Mesothelial cell of epicardium (in vitro differentiated cells): ENCODE measurements at places on chromosomes 1 and 21. TPM values are rescaled to one million over a fixed set of nuclear protein-coding genes. Genes with fewer than 3 reads are reported as not detected.

SLC2A5 gene
- 0.07 to 0.13 TPM (median 0.11 TPM) in 3 replicates for total RNA-seq

B4GALT3 gene
- total RNA-seq = 38.0 to 43.0 TPM (median 40.5 TPM) in 3 replicates

NBPF6 gene
- total RNA-seq = not detected in 3 replicates

PLPPR4 gene
- 0.13 to 0.16 TPM (median 0.14 TPM) in 3 replicates for total RNA-seq

SOAT1 gene
- 25.6 to 28.8 TPM (median 27.8 TPM) in 3 replicates for total RNA-seq

ILF2 gene
- total RNA-seq = 204 to 212 TPM (median 207 TPM) in 3 replicates

PTPN22 gene
- total RNA-seq = 0.11 TPM in 1 of 3 replicates, not detected in the others

TFAP2E gene
- total RNA-seq = 2.0 to 2.9 TPM (median 2.4 TPM) in 3 replicates

RORC gene
- total RNA-seq = not detected in 3 replicates

SUCO gene
- total RNA-seq = 119 to 122 TPM (median 120 TPM) in 3 replicates

CZIB gene
- total RNA-seq = 52.6 to 61.0 TPM (median 55.2 TPM) in 3 replicates

CD2 gene
- not detected in 3 replicates for total RNA-seq

ABCA4 gene
- total RNA-seq = 12.7 to 14.5 TPM (median 14.4 TPM) in 3 replicates

NKAIN1 gene
- total RNA-seq = 9.4 to 10.2 TPM (median 9.4 TPM) in 3 replicates

LCE6A gene
- total RNA-seq = not detected in 3 replicates

S100A8 gene
- total RNA-seq = not detected in 3 replicates

ANKRD65 gene
- total RNA-seq = 10.9 to 12.3 TPM (median 11.3 TPM) in 3 replicates

CDC20 gene
- total RNA-seq = 32.0 to 33.4 TPM (median 32.4 TPM) in 3 replicates

BEST4 gene
- total RNA-seq = 1.4 to 1.7 TPM (median 1.4 TPM) in 3 replicates

GON4L gene
- 62.4 to 70.1 TPM (median 69.8 TPM) in 3 replicates for total RNA-seq

ITPKB gene
- 19.7 to 21.2 TPM (median 21.0 TPM) in 3 replicates for total RNA-seq

SASS6 gene
- total RNA-seq = 5.9 to 6.7 TPM (median 6.2 TPM) in 3 replicates

PALMD gene
- total RNA-seq = 0.32 to 0.58 TPM (median 0.49 TPM) in 3 replicates

MYOC gene
- total RNA-seq = 0.13 to 0.34 TPM (median 0.29 TPM) in 3 replicates

ISG20L2 gene
- total RNA-seq = 37.3 to 41.9 TPM (median 39.3 TPM) in 3 replicates

FTCD gene
- 8.8 to 12.5 TPM (median 9.6 TPM) in 3 replicates for total RNA-seq

ZBTB7B gene
- total RNA-seq = 19.9 to 21.7 TPM (median 21.7 TPM) in 3 replicates

PKP1 gene
- total RNA-seq = 0.54 to 0.58 TPM (median 0.57 TPM) in 3 replicates

NOTCH2 gene
- total RNA-seq = 277 to 292 TPM (median 281 TPM) in 3 replicates

PRAMEF33 gene
- not detected in 3 replicates for total RNA-seq

RIPPLY3 gene
- total RNA-seq = 0.22 to 0.54 TPM (median 0.38 TPM) in 3 replicates

HSPB7 gene
- 5.0 to 6.3 TPM (median 6.3 TPM) in 3 replicates for total RNA-seq

ZRANB2 gene
- total RNA-seq = 146 to 159 TPM (median 148 TPM) in 3 replicates

CFHR5 gene
- not detected in 3 replicates for total RNA-seq

IQGAP3 gene
- total RNA-seq = 13.9 to 17.6 TPM (median 15.3 TPM) in 3 replicates

SPRR4 gene
- not detected in 3 replicates for total RNA-seq

SERPINC1 gene
- 0.22 to 0.27 TPM (median 0.23 TPM) in 3 replicates for total RNA-seq

OR10J1 gene
- total RNA-seq = not detected in 3 replicates

DMRTA2 gene
- total RNA-seq = 0.07 TPM in 1 of 3 replicates, not detected in the others

HDAC1 gene
- total RNA-seq = 122 to 131 TPM (median 127 TPM) in 3 replicates

NFASC gene
- 0.35 to 0.72 TPM (median 0.72 TPM) in 3 replicates for total RNA-seq

NPR1 gene
- total RNA-seq = 5.8 to 6.6 TPM (median 5.9 TPM) in 3 replicates

NLRP3 gene
- total RNA-seq = 0.13 to 0.34 TPM (median 0.22 TPM) in 3 replicates

CHIA gene
- total RNA-seq = not detected in 3 replicates

LCE2B gene
- not detected in 3 replicates for total RNA-seq

KRTAP7-1 gene
- total RNA-seq = not detected in 3 replicates

TDRD10 gene
- 0.18 to 0.69 TPM (median 0.31 TPM) in 3 replicates for total RNA-seq
